ENCODE measurements at places on chromosomes 13 and 19.

GRCh38 chr19:41799444-41800000 lies 3.1 kb downstream of the CEACAM3 start:
- DNase-seq, result no peak

DNA sequence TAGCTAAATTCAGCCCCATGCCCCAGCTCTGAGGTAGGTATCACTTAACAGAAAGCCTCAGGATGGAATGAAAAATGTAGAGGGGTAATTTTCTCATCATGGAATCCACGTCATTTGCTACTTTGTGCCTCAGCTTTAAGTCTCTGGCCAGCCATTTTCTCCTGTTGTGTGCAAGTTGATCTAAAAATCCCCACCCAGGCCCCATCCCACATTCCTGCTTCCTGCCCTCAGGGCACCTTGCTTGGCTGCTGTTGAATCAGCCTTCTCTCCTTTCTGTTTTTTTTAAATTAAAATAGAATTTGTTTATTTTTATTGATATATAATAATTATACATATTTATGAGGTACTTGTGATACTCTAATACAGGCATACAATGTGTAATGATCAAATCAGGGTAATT lies 179.9 kb upstream of the TSHZ3 start:
- DNase-seq, result no peak

DNA sequence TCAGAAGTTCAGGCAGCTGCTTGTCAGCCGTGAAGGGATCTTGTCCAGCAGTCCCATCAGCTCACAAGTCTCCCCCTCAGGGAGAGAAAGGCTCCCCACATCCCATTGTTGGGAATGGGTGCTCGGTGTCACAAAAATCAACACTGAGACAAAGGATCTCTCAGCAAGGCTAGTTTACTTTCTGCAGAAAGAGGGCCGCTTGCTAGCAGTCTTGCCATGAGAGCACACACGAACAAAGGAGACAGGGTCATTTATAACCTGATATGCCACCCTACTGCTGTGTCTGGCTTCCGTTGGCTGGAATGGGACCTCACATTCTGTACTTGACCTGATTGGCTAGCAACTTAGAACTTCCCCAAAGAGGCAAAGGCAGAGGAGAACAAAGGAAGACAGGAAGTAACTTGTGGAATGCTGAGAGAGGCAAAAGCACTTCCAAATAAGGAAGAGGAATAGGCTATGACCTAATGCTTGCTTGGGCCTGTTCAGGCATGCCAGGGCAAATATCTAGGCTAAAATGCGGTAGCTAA lies 8.7 kb upstream of the IGFL3 start:
- no peak for DNase-seq

DNA sequence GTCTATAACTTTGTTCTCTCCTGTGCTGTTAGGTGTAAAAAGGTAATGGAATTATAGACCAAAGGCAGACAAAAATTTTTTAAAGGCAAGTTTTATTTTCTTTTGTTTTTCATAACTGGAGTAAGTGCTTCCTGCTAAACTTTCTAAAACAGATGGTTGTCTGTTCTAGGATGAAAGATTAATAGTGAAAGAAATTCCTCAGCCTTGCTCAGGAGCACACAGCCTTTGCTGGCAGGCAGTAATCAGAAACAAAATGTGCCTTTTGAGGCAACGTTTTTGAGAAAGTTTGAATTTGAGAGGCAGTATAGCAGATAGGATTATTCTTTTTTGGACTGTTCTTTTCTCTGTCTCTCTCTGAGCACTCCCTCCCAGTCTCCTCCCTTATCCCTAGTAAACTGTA lies 2749.5 kb downstream of the PCDH9 start:
- no peak for DNase-seq

DNA sequence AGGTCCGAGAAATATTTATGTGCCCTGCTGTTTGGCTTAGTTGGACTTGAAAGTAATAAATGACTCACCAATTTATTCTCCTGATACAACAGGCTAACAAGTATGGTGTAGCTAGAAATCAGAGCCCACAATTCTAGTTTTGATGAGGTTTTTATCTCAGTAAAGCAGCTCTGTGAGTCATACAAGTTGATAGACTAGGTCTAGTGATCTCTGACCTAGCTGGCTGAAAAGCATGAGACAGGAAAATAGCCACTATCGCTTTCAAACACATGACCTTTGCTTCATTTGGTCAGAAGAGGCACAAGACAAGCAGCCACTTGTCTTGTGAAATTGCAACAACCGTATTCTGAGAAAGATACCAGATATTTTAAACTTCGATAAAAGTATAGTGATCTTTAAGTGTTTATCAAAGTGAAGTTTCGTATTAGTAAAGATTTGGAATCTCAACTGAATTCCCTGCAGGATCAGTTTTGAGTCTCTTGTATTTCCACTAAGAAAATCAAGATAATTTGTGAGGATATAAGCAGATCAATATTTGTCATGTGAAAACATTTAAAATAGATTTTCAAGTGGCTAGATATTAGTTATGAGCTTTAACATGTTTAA lies 126.7 kb downstream of the MAB21L1 start:
- DNase-seq, result no peak

DNA sequence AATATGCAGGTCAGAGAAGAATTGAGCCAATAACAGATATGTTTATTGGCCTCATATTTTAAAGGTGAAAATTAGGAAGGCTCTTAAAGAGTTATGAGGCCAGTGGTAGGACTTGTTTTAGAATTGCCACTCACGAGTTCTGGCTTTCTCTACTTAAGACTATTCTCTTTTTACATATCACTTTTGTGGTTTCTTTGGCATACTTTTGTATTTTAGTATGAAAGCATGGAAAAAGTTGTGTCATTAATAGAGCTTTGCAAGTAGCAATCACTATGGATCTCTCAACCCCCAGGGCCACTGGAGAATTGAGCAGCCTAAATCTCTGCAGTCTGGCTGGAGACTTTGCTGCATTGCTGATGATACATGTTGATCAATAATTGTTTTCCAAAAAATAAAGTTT lies 64.6 kb upstream of the SOX21 start:
- no peak for DNase-seq

DNA sequence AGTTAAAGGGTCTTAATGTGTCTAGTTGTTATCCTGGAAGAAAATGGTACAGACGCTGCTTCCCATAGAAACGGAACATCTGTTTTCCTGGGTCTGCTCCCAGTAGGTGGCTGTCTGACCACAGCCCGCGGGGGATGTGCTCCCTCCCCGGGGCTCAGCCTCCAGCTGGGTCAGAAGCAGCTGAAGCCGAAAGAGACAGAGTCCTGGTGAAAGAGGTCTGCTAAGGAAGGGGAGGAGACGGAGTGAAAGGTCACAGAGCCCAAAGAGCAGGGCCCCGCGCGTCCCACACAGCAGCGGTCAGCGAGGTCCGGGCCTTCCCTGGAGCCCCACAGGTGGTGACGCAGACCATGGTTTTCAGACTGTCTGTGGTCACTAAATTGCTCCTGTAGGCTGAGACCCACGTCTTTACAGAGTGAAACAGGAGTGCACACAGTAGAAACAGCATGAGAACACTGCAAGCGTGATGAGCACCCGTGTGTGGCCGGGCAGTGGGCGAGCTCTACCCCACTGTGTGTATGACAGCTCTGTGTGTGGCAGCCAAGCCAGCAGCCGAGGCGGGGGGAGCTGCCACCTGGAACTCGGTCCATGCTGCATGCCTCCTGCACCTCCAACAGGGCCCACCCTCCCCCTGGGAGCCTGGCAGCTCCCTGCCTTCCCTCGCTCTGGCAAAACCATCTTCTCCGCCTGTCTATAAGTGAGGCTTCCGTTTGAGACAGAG lies 52.0 kb upstream of the C13orf46 start:
- DNase-seq, result no peak

GRCh38 chr13:58134012-58134411 lies 502.5 kb downstream of the PCDH17 start:
- no peak for DNase-seq

DNA sequence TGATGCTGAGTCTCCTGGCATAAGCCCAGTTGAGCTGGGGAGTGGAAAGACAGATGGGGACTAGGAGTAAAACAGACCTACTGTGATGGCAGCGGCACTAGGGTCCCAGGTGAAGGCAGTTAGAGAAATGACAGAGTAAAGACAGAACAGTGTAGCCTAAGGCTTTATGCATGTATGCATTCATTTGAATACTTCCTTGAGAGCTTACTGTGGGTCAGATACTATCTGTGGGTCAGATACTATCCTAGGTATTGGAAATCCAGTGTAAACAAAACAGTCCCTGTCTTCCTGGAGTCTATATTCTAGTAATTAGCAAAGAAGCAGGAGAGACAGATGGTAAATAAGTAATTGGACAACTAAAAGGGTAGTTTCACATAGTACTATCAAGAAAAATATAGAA lies 73.7 kb upstream of the LRCH1 start:
- DNase-seq, result no peak

DNA sequence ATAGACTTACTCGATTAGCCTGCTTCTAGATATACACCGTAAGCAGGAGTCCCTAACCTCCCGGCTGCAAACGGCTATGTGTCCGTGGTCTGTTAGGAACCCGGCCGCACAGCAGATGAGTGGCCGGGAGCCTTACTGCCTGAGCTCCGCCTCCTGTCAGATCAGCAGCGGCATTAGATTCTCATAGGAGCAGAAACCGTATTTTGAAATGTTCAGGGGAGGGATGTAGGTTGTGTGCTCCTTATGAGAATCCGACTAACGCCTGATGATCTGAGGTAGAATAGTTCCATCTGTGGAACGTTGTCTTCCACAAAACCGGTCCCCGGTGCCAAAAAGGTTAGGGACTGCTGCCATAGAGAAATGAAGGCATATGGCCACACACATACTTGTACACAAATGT lies 1491.9 kb downstream of the SLITRK5 start:
- DNase-seq, result no peak

Measured in effector CD4-positive, alpha-beta T cell (primary cell).